ENCODE measurements at places on chromosomes 3 and 15.

DNA sequence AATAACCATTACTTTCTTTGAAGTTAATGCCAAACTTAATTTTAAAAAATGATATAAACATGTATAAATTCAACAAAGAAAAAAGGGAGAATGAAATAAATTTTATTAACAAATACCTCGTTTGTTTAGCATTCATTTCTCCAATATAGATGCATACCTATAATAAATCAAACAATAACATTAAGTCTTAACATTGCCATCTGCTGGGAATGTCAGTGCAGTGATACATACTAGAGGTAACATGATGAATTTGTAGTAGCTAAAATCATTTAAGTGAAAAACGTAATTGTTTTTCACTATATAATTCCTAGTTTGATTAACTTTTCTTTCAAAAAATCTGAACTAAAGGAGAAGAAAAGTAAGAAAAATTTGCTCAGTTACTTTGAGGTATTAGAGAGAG is 340.2 kb upstream of the CBLB start:
- no peaks in the 10 kb centered on the region for H3K27me3 ChIP-seq
- H3K27ac ChIP-seq, result no peak overlapping the region
- no peak overlapping the region for H3K4me3 ChIP-seq
- no peak for DNase-seq
- H3K36me3 ChIP-seq, result no peaks in the 10 kb centered on the region

DNA sequence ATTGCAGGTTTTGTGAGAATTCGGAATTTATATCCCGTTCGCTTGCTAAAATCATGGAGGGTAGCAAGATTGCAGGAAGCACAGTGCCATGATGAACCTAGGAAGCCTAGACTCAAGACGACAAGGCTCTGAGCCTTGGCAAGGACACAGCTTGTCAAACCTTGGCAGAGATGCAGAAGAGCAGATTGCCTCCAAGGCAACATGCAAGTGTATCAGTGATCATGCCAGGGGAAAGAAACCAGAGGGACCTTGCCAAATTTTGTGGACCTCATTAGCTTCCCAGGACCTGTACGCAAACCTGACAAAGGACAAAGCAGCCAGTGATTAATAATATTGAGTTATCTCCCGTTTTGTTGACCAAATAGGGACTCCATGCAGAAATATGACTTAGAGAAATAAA is 159.7 kb downstream of the GOLIM4 start:
- H3K36me3 ChIP-seq, result no peaks in the 10 kb centered on the region
- no peak overlapping the region for H3K4me3 ChIP-seq
- no peaks in the 10 kb centered on the region for H3K27me3 ChIP-seq
- DNase-seq, result no peak
- H3K4me1 ChIP-seq, result no peaks in the 10 kb centered on the region

- no peaks in the 10 kb centered on the region for H3K4me1 ChIP-seq
- no peak overlapping the region for H3K4me3 ChIP-seq
- H3K27ac ChIP-seq, result no peak overlapping the region
- H3K36me3 ChIP-seq, result no peaks in the 10 kb centered on the region
- no peak for DNase-seq
Measured at GRCh38 chr15:48360841-48361240, 29.6 kb downstream of the DUT start.

DNA sequence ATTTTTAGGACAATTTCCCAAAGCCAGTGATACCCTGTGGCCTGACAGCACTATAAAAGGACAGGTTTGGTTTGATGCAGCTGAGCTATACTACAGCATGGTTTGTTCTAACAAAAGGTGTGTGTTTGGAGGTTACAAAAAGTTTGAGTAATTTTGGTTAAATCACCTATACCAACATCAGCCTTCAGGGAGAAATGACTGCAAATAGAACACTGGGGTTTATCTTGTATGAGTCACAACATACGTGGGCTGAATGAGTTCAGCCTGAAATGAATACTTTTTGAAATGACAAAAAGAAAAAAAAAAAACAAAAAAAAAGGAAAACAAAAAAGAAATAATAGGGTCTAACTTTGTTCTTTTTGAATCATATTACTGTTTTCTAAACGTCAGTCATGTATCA is 345.7 kb downstream of the CNTN3 start:
- H3K4me1 ChIP-seq, result no peaks in the 10 kb centered on the region
- H3K27me3 ChIP-seq, result no peaks in the 10 kb centered on the region
- H3K4me3 ChIP-seq, result no peak overlapping the region
- no peaks in the 10 kb centered on the region for H3K36me3 ChIP-seq
- no peak for DNase-seq

DNA sequence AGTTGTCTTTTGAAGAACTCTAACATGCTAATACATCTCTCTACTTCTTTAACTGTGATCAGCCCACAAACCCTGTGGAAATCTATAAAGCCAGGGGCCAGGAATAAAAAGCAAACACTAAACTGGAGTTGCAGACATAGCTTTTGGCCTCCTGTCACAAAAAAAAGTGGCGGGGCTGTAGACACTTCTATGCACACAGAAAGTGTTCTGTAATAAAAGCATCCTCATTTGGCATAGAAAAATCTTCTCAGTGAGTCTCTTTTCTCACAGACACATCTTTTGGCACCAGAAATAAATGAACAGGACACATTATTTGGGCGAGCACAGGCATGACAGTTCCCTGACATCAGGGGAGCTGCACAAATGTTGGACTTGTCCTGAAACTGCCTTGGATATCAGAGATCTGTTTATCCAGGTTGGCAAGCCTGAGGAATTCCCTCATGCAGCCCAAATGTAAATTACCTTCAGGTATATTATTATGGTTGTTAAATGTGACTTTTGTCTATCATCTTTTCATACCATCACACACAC is 355.4 kb downstream of the FGF12 start:
- no peaks in the 10 kb centered on the region for H3K4me1 ChIP-seq
- DNase-seq, result no peak
- no peaks in the 10 kb centered on the region for H3K36me3 ChIP-seq
- no peak overlapping the region for H3K4me3 ChIP-seq

DNA sequence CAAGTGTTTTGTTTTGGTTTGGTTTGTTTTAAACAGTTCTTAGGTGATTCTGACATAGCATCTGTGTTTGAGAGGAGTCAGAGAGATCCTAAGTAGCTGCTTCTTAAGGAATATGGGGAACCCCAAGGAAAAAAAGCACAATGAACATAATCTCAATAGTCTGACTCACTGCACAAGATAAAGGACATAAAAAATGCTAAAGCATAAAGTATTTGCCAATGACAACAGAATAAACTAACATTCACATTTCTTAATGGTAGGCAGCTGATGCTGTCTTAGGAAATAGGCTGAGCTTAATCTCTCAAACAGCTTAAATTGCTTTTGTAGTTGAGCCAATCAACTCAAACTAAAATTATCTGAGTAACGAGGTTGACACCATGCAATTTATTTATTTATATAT is 2.9 kb downstream of the NCEH1 start:
- no peak overlapping the region for H3K4me3 ChIP-seq
- no peaks in the 10 kb centered on the region for H3K36me3 ChIP-seq
- no peak for DNase-seq
- no peaks in the 10 kb centered on the region for H3K27me3 ChIP-seq
- H3K27ac ChIP-seq, result no peak overlapping the region

GRCh38 chr3:5058471-5058951 is 63.6 kb upstream of the ARL8B start:
- H3K4me3 ChIP-seq, result no peak overlapping the region
- no peaks in the 10 kb centered on the region for H3K36me3 ChIP-seq
- H3K27ac ChIP-seq, result no peak overlapping the region
- no peak for DNase-seq

DNA sequence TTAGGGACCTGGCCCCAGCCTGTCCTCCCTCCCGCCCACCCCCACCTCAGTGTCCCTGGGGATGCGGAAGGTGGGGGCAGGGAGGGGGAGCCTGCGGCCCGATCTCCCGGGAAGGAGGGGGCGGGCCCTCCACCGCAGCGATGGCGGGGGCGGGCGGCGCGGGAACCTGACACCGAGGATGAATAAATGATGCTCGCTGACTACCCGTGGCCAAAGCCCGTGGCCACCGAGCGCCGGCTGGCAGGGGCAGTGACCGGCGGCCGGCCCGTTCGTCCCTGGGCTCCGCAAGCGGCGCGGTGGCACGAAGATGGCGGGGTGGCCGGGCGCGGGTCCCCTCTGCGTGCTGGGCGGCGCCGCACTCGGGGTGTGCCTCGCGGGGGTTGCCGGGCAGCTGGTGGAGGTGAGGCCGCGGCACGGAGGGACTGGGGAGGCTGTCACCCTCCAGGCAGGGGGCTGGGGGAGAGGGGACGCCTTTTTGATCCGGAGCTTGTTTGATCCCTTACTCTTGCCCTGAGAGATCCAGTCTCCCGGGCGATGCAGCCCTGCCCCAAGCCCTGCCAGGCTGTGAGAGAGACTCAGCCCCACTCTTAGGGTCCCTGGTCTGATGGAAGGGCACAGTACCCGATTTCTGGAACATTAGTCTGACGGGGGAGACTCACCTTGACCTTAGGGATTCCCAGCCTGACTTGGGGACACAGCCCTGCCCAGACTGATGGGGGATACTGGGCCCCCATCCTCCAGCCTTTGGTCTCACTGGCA is at the start of gene TMIE:
TMIE (plus strand) TSS at position 212 of the 759 bp plus-strand sequence; CDS start at position 308, 96 bp downstream.
- DNase-seq, result no peak
- H3K36me3 ChIP-seq, result no peaks in the 10 kb centered on the region
- H3K4me3 ChIP-seq, result peak within 1 kb of the TSS; percentile 29

GRCh38 chr15:25890529-25890928 is 27.4 kb upstream of the ATP10A start:
- no peak overlapping the region for H3K27ac ChIP-seq
- no peak overlapping the region for H3K4me3 ChIP-seq
- H3K4me1 ChIP-seq, result no peaks in the 10 kb centered on the region
- no peak for DNase-seq

DNA sequence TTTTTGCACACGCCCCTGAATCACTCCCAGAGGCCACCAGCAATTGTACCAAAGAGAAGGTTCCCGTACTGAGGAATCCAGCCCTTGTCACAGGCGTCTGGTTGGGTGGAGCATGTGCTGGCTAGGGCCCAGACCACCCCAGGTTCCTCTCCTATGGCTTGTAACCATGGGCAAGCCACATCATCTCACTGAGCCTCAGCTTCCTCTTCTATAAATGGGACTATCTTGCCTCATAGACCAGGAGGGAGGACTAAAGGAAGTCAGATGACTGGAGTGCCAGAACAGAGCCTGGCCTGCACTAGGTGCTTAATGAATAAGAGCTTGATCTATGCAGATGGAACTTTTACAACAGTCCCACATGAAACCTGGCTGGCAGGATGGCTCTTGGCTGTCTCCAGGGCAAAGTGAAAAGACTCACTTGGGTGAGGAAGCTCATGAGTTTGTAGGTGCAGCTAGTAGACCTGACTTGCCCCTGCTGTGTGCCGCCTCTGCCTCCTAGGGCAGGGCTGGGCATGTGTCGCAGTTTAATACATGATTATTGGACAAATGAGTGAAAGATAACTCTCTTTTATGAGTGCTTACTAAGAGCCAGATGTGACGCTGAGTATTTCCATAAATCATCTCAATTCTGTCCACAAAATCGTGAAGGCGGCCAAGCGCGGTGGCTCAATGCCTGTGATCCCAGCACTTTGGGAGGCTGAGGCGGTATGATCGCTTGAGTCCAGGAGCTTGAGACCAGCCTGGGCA is 29.3 kb downstream of the CTSH start:
- no peak overlapping the region for H3K27ac ChIP-seq
- no peak overlapping the region for H3K4me3 ChIP-seq
- peaks cover 7% of the 10 kb centered on the region for H3K4me1 ChIP-seq
- H3K27me3 ChIP-seq, result no peaks in the 10 kb centered on the region
- DNase-seq, result no peak

DNA sequence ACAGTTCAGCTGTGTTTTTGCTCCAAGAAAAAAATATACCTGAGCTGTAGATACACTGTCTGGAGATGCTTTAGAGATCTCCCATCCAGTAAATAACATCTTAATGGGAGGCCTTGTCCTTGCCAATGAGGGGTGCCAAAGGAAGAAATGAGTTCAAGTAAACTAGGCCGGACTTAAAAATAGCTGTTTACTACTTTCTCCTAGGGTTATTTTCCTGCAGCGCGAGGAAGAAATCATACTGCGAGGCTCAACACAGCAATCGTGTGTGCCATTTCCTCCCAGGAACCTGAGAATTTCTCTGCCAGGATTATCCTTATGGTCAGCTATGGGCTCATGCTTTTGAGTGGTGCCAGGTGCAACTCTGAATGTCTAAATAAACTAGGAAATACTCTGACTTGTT is 71.9 kb downstream of the CMTM8 start:
- no peak overlapping the region for H3K27ac ChIP-seq
- no peaks in the 10 kb centered on the region for H3K36me3 ChIP-seq
- no peak overlapping the region for H3K4me3 ChIP-seq
- no peaks in the 10 kb centered on the region for H3K4me1 ChIP-seq

- peak overlapping the region; percentile 34 for H3K27ac ChIP-seq
- peaks cover 19% of the 10 kb centered on the region for H3K36me3 ChIP-seq
- no peaks in the 10 kb centered on the region for H3K27me3 ChIP-seq
- DNase-seq, result no peak
- peaks cover 83% of the 10 kb centered on the region for H3K4me1 ChIP-seq
Measured at GRCh38 chr3:46957092-46957820, 19.3 kb downstream of the CCDC12 start.

All from B cell (primary cell).